ENCODE measurements at places on chromosomes 1 and 21.
A peak's percentile ranks its signal among the peaks of the same experiment; 100 is the strongest.

GRCh38 chr1:21324368-21325141 lies 34.3 kb upstream of the ECE1 start:
- H3K27me3 ChIP-seq, result no peaks in the 10 kb centered on the region
- no peak overlapping the region for H3K4me3 ChIP-seq
- H3K4me1 ChIP-seq, result peaks cover 72% of the 10 kb centered on the region
- peak overlapping the region; percentile 69 for H3K27ac ChIP-seq
- H3K36me3 ChIP-seq, result peaks cover 4% of the 10 kb centered on the region
- peak; percentile 95 for DNase-seq

DNA sequence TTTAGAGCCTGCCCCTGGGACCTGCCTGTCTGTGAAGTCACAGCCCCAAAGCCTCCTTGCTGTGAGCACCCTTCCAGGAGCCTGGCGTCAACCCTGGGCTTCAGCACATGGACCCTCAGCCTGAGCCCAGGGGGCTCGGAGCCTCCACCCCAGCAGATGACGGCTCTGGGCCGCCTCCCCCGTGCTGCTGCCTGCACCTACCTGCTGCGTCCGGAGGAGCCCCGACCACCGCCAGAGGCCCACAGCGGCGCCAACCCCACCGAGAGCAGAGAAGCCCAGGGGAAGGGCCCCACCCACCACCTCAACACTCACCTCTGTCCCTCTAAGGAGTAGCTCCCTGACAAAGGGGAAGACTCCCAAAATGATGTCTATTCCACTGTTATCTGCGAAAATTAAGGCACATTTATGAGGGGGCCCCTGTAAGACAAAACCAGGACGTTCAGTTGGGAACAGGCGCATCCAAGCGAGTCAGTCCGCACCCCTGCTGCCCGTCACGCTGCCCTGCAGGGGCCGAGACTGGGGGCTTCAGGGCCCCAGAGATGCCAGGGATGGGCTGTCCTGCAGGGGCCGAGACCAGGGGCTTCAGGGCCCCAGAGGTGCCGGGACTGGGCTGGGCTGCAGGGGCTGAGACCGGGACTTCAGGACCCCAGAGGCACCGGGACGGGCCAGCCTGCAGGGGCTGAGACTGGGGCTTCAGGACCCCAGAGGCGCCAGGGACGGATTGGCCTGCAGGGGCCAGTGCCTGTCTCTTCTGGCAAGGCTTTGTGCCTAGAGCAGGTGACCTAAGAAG lies 15.8 kb downstream of the PANK4 start:
- H3K4me1 ChIP-seq, result no peaks in the 10 kb centered on the region
- H3K27me3 ChIP-seq, result no peaks in the 10 kb centered on the region
- H3K36me3 ChIP-seq, result peaks cover 80% of the 10 kb centered on the region
- no peak for DNase-seq

- no peaks in the 10 kb centered on the region for H3K27me3 ChIP-seq
- no peaks in the 10 kb centered on the region for H3K36me3 ChIP-seq
- DNase-seq, result no peak
- peaks cover 10% of the 10 kb centered on the region for H3K4me1 ChIP-seq
Measured at GRCh38 chr1:218613105-218613504, 268.0 kb downstream of the TGFB2 start.

GRCh38 chr1:93296555-93297154 lies 49.1 kb upstream of the DR1 start:
- no peaks in the 10 kb centered on the region for H3K27me3 ChIP-seq
- DNase-seq, result no peak
- H3K27ac ChIP-seq, result no peak overlapping the region
- no peaks in the 10 kb centered on the region for H3K36me3 ChIP-seq
- no peak overlapping the region for H3K4me3 ChIP-seq
- no peaks in the 10 kb centered on the region for H3K4me1 ChIP-seq

All from SJSA1 (cell line).